ENCODE measurements at places on chromosomes 11 and 22. TPM values are rescaled to one million over a fixed set of nuclear protein-coding genes. Genes with fewer than 3 reads are reported as not detected.

Gene NRXN2
- total RNA-seq = not detected

Gene FOLR2
- total RNA-seq = not detected

Gene OR10D3
- not detected for total RNA-seq

Gene SCUBE1
- total RNA-seq = 0.10 TPM

Gene NELL1
- total RNA-seq = not detected

Gene CABP4
- total RNA-seq = not detected

Gene SPTBN2
- total RNA-seq = 88.6 TPM

Gene SLC25A45
- 0.65 TPM for total RNA-seq

Gene MFRP
- total RNA-seq = not detected

- peak; percentile 44 for DNase-seq
Measured at GRCh38 chr11:74069146-74070046, 60.5 kb upstream of the UCP3 start.

- DNase-seq = no peak
Measured at GRCh38 chr11:117816846-117817367, 7.6 kb downstream of the FXYD2 start.

DNA sequence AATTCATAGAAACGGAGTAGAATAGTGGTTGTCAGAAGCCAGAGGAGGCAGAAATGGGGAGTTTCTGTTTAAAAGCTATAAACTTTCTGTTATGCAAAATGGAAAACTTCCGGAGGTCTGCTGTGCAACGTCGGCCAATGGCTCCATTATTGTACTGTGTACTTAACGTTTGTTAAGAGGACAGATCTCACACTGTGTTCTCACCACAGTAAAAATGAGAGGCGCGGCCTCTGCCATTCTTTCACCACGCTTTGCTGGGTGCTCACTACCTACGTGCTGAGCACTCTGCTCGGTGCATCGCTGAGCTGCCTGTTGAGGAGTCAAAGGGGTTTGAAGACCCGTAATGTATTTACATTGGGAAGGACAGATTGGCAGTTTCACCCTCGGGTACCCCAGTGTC is 218.8 kb upstream of the B3GAT1 start:
- no peak for DNase-seq

GRCh38 chr11:112300094-112300786 is 39.6 kb upstream of the PLET1 start:
- no peak for DNase-seq

DNA sequence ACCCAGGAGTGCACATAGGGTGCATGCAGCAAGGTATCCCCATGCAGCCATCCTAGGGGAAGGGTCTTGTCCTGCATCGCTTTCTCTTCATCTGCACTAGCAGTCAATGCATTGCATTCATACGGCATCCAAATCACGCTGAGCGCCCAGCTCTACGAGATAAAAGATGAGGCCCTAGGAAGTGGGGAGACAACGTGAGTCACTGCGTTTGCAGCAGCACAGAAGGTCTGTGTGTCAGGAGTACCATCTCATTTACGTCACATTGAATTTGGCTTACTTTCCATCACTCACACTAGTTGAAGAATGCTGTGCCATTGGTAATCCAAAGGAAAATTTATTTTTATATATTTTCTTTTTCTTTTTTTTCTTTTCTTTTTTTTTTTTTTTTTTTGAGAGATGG is 2.5 kb upstream of the ST14 start:
- DNase-seq = no peak

DNA sequence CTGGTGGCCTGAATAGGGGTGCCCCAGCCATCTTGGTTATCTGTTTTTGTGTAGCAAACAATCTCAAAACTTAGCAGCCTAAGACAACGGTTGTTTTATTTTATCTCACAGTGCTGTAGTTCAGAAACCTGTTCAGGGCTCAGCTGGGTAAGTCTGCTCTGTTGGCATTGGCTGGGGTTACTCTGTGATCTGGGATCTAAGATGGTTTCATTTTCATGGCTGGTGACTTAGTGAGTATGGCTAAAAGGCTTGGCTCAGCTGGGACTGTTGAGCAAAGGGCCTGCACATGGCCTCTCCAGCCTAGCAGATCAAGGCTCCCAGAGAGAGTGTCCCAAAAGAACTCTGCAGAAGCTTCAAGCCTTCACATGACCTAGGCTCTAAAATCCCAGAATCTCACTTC is 60.8 kb upstream of the POU2AF1 start:
- no peak for DNase-seq

- peak; percentile 33 for DNase-seq
Measured at GRCh38 chr11:774873-775592, 2.3 kb downstream of the GATD1 start.

GRCh38 chr11:46047520-46047919 is 73.7 kb downstream of the PHF21A start:
- peak; percentile 29 for DNase-seq

GRCh38 chr22:32796865-32797573 is 4.5 kb upstream of the TIMP3 start:
- DNase-seq = peak; percentile 13

GRCh38 chr22:23226497-23226850 is 46.2 kb downstream of the BCR start:
- DNase-seq = no peak

DNA sequence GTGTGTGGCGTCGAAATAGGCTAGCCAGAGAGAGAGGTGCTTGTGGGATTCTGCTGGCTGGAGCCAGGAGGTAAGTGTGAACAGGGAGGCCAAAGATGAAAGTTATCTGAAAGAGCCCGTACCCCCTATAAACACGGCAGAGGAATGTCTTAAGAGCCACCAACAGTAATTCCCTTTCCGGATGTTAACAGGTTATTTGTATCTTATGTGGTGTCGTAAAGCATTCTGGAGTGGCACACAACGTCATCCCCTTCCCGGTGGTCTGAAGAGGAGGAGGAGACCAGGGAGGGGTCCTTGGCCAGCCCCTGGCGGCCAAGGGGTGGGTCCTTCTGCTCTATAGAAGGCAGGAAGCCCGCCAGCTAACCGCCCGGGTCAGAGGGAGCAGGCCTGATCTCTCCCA is 39.5 kb downstream of the MACROD1 start:
- DNase-seq = no peak

DNA sequence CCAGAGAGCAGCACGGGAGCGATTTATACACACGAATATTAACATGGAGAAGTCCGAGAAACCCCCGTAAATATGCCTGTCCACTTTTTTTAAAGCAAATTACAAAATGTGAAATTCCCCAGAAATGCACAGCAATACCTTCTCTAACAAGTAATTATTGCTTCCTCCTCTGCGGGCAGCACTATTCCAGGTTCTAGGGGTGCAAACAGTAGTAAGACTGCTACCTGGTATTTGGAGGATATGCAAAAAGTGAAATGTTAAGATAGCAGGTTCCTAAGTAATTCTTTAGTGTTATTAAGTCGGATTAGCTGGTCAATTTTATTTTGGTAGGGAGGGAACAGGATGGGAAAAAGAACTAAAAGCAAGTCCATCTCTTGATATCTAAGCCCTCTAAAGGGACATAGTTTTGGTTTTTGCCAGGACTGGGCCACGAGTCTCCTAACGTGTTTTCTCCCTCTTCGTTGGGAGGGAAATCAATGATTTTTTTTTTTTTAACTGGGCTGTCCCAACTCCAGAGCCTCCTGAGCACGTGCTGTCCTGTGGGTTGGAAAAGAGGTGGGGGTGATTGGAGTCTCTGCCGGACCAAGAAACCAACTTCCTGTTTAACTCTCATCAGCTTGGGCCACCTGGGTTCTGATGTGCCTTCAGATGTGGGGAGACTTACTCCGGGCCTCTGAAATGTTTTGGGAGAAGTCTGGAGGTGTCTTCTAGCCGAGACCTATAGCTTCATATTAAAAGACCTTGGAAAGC is 1.7 kb upstream of the XBP1 start:
- DNase-seq = peak; percentile 45

DNA sequence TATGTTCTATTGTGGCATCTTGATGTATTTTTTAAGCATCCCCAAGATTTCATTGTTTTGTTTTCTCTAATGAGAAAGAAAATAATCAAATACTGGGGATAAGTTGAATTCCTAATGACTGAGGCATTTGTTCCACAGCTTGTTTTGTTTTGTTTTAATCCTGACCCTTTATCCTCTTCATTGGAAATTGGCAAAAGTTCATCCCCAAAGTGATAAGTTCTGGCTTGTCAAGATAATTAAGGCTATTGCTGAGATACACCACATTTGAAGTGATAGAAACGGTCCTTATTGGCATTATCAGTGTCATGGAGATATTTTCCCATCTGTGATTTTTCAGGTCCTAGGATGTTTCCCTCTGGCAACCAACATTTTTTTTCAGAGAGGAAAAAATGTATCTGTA is 65.0 kb downstream of the SLC36A4 start:
- DNase-seq = no peak

DNA sequence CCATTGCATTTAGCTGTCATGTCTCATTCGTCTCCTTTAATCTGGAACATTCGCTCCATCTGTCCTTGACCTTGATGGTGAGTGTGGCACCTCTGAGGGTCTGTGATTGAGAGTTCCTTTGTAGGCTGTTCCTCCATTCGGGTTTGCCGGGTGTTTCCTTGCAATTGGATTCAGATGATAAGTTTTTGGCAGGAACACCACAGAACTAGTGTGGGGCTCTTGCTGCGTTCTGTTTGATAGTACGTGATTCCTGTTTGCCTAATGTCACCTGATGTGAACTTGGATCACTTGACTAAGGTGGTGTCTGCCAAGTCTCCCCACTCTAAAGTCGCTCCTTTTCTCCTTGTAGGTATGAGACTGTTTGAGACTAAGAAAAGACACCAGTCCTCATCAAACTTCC is 109.7 kb upstream of the TMEM45B start:
- DNase-seq = no peak

- no peak for DNase-seq
Measured at GRCh38 chr11:79033833-79034232, 407.0 kb downstream of the TENM4 start.

GRCh38 chr11:33630936-33631748 is 69.5 kb downstream of the C11orf91 start:
- DNase-seq = no peak

GRCh38 chr22:20816559-20816958 is 42.1 kb downstream of the PI4KA start:
- DNase-seq = no peak
